Right atrium auricular region (tissue), 2 donors: ENCODE measurements at places on chromosomes 5 and 9. TPM values are rescaled to one million over a fixed set of nuclear protein-coding genes. Genes with fewer than 3 reads are reported as not detected.

The CTNND2 gene
- total RNA-seq, result 9.0 TPM

The PRXL2C gene
- total RNA-seq, result 14.2 TPM

GRCh38 chr5:33303579-33304095, 137.1 kb upstream of the TARS1 start:
- no peaks in the 10 kb centered on the region for H3K36me3 ChIP-seq
- no peak overlapping the region for H3K27ac ChIP-seq
- no peaks in the 10 kb centered on the region for H3K27me3 ChIP-seq
- no peak for DNase-seq
- no peak overlapping the region for H3K4me3 ChIP-seq
- peaks cover 14% of the 10 kb centered on the region for H3K4me1 ChIP-seq

- H3K4me3 ChIP-seq, result no peak overlapping the region
- H3K27ac ChIP-seq, result no peak overlapping the region
- H3K27me3 ChIP-seq, result no peaks in the 10 kb centered on the region
- DNase-seq, result no peak
Measured at GRCh38 chr5:88236866-88237642, 31.6 kb downstream of the TMEM161B start.

DNA sequence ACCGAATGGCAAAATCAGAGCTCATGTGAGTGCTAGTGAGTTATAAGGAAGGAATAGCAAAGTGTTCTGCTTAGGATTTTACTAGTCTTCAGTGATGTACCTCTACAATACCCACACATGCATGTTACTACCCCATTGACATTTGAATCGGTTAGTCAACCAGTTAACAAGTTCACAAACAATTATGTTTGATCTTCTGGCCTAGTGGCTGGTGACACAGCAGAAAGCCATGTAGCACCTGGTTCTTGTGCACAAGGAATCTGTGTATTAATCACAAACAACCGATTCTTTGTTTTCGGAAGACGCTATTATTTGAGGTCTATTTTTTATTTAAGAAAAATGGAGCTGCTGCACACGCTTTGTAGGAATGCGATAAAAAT, 41.9 kb downstream of the NTRK2 start:
- peaks cover 9% of the 10 kb centered on the region for H3K4me1 ChIP-seq
- H3K36me3 ChIP-seq, result no peaks in the 10 kb centered on the region
- no peaks in the 10 kb centered on the region for H3K27me3 ChIP-seq

The QSOX2 gene
- 3.2 TPM for total RNA-seq
